Activated CD8-positive, alpha-beta memory T cell treated with anti-CD3 and anti-CD28 coated beads for 4 hours (primary cell): ENCODE measurements at places on chromosomes 1 and 21.
A peak's percentile ranks its signal among the peaks of the same experiment; 100 is the strongest.

DNA sequence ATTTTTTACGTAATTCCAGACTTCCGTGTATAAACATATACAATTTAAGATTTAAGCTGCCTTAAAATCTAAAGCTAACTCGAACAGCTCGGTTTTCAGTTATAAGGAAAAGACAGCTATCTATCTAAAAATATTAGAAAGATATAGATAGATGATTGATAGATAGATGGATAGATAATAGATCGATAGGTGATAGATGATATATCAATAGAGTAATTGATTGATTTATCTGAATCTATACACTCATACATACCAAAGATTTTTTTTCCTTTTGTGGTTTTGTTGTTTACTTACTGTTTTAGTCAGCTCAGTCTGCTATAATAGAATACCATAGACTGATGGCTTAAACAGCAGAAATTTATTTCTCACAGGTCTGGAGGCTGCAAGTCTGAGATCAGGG is 278.5 kb upstream of the PLD5 start:
- DNase-seq: no peak

- no peak for DNase-seq
Measured at GRCh38 chr1:77970192-77970591, 8.7 kb downstream of the FUBP1 start.

GRCh38 chr1:33654267-33654834 is 181.9 kb downstream of the ZSCAN20 start:
- no peak for DNase-seq

DNA sequence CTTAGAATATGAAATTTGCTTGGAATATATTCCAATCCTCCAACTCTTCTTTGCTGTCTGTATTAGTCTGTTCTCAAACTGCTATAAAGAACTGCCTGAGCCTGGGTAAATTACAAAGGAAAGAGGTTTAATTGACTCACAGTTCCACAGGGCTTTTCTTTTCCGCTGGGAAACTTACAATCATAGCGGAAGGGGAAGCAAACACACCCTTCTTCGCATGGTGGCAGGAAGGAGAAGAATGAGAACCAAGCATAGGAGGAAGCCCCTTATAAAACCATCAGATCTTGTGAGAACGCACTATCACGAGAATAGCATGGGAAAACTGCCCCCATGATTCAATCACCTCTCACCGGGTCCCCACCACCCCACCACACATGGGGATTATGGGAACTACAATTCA is 14.8 kb downstream of the CENPF start:
- DNase-seq: no peak

- no peak for DNase-seq
Measured at GRCh38 chr1:74767490-74767889, 34.5 kb downstream of the TYW3 start.

- DNase-seq: peak; percentile 73
Measured at GRCh38 chr1:157138220-157139051, at the start of gene ETV3. Gene ETV3, minus strand, starts transcription at chr1:157138395. Its CDS starts 2,043 bp downstream, at chr1:157136352.
